Breast epithelium (tissue), 4 donors: ENCODE measurements at places on chromosomes 11 and 22.

DNA sequence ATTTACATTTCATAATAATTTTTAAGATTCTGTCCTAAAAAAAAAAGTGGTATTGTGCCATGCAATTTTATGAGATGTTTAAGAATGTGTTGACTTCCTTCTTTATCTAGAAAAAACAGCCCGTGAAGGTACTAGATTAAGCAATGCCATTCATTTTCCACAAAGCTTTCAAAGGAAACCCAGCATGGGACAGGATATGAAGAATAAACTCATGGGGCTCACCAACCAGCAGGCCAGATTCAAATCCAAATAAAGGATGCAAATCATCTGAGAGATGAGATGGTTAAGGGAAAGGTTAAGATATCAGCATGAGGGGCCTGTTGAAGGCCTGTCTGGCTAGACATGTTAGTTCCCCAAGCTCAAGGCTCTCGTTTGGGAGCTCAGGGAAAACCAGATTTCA lies 199.1 kb downstream of the SWAP70 start:
- no peaks in the 10 kb centered on the region for H3K27me3 ChIP-seq
- H3K4me1 ChIP-seq = no peaks in the 10 kb centered on the region
- H3K36me3 ChIP-seq = no peaks in the 10 kb centered on the region
- no peak for DNase-seq
- no peak overlapping the region for H3K4me3 ChIP-seq

DNA sequence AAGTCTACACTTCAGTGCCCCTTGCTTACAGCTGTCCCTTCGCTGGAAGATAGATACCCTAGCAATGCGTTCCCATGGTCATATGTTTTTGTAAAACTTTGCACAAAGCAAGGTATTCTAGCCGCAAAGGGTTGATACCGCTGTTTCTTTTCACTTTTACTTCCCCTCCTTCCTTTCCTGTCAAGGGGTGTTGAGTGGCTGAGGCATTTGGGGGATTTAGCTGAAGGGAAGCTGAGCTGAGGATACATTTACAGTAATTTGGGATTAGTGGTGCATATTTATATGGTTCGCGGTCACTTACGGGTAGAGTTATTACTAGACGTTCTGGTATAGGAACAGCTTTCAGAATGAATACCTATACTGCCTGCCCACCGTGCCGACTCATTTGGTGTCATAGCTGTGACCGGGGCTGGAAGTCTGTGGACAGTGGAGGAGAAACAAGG lies 86.9 kb upstream of the WNT11 start:
- no peak for DNase-seq
- H3K36me3 ChIP-seq = no peaks in the 10 kb centered on the region
- H3K27me3 ChIP-seq = no peaks in the 10 kb centered on the region
- H3K27ac ChIP-seq = no peak overlapping the region

DNA sequence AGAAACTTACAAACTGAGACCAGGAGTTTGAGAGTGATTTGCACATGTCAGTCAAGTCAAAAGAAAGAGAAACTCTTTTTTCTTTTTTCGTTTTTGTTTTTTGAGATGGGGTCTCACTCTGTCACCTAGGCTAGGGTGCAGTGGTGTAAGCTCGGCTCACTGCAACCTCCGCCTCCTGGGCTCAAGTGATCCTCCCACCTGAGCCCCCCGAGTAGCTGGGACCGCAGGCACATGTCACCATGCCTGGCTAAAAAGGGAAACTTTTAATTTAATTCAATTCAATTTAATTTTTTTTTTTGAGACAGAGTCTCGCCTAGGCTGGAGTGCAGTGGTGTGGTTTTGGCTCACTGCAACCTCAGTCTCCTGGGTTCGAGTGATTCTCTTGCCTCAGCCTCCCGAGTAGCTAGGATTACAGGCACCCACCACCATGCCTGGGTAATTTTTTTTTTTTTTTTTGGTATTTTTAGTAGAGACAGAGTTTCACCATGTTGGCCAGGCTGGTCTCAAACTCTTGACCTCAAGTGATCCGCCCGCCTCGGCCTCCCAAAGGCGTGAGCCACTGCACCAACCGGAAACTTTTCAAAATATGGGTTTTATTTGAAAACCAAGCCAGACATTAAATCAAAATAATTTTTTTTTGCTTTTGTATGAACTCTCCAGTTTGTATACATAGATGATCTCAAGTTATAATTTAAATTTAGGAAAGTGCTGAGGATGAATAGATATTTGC lies 9.9 kb downstream of the UCP3 start:
- H3K36me3 ChIP-seq = no peaks in the 10 kb centered on the region
- H3K4me3 ChIP-seq = no peak overlapping the region
- no peaks in the 10 kb centered on the region for H3K27me3 ChIP-seq
- DNase-seq = no peak

GRCh38 chr11:22520521-22520920 lies 105.1 kb downstream of the FANCF start:
- no peaks in the 10 kb centered on the region for H3K27me3 ChIP-seq
- H3K27ac ChIP-seq = no peak overlapping the region
- no peaks in the 10 kb centered on the region for H3K36me3 ChIP-seq
- DNase-seq = no peak
